ENCODE measurements at places on chromosomes 1 and 21. TPM values are rescaled to one million over a fixed set of nuclear protein-coding genes. Genes with fewer than 3 reads are reported as not detected.

CLCNKB gene
- polyA plus RNA-seq, result not detected

MTARC1 gene
- polyA plus RNA-seq, result 0.33 TPM

FNBP1L gene
- polyA plus RNA-seq, result 2.2 TPM

SLC6A17 gene
- polyA plus RNA-seq, result not detected

GRCh38 chr1:111372336-111372965, 55.1 kb downstream of the OVGP1 start:
- H3K36me3 ChIP-seq, result no peaks in the 10 kb centered on the region
- no peak overlapping the region for H3K27ac ChIP-seq
- H3K4me1 ChIP-seq, result no peaks in the 10 kb centered on the region
- H3K27me3 ChIP-seq, result no peaks in the 10 kb centered on the region

- no peaks in the 10 kb centered on the region for H3K36me3 ChIP-seq
- H3K4me1 ChIP-seq, result peaks cover 8% of the 10 kb centered on the region
- no peak overlapping the region for H3K27ac ChIP-seq
- peak; percentile 91 for DNase-seq
These were observed 17.3 kb downstream of the CRYBG2 start for GRCh38 chr1:26336477-26337205.

DNA sequence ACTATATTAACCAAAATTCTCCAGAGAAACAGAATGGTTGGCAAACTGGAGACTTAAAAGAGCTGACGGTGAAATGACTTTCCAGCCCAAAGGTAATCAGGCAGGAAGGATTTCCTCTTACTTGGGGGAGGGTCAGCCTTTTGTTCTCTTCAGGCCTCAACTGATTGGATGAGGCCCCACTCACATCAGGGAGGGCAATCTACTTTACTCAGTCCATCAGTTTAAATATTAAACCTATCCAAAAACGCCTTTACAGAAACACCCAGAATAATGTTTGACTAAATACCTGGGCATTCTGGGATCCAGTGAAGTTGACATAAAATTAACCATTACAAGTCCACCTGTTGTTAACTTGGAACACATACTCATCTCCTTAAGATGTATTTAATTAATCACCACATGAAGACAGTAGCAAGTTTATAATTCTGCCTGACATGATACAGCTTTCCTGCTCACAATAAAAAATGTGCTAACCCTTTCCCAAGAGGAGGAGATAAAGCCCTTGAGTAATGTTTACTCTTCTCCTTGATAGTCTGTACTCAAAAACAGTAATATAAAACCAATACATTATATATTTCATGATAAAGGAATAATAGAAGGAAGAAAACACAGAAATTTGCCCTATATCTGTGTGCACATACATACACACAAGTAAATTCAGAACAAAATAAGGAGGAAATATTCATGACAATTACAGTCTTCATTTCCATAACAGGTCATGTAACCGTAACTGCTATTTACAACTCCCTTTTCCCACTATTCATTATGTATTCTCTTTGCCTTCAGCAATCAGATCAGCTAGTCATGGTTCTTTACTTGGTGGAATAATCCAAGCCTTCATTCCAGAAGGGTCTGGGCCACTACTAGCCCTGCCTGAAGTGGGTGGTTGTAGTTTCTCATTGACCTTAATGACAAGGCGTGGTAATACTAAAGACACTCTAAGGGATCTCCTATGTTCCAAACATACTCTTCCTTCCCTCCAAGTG, 107.5 kb upstream of the RUNX1 start:
- H3K36me3 ChIP-seq, result no peaks in the 10 kb centered on the region
- H3K27me3 ChIP-seq, result no peaks in the 10 kb centered on the region
- no peaks in the 10 kb centered on the region for H3K4me1 ChIP-seq
- no peak overlapping the region for H3K4me3 ChIP-seq
- H3K27ac ChIP-seq, result no peak overlapping the region
- DNase-seq, result no peak

DNA sequence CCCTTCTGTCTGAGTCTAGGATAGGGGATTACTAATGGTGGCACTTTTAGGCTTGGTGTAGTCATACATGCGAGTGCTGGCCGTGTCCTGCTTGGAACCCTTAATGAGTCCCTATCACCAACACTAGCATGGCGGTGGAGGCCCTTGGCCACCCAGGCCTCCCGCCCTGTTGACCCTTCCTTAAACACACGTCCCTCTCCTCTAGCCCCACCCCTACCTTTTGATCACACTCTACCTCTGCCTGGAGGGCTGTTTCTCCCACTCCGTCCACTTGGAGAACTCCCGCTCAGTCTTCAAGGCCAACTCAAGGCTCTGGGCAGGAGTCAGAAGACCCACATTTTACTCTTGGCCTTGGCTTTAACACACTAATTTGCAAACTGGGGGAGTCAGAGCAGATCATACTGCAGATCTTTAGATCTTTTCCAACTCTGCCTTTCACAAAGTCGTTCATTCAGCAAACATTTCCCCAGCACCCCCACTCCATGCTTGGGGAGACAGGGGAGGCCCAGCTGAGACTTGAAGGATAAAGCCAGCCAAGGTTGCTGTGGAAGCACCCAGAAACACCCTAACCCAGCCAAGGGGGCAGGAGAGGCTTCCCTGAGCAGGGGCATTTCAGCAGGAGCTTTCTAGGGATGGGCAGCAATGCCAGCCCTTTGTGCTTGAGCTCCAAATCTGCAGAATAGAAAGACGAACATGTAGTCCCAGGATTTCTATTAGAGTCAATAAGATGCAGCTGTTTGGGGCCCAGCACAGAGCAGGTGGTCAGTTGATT, 1.9 kb downstream of the PODN start:
- no peak overlapping the region for H3K27ac ChIP-seq
- no peak for DNase-seq
- no peak overlapping the region for H3K4me3 ChIP-seq
- H3K36me3 ChIP-seq, result no peaks in the 10 kb centered on the region

- peak overlapping the region; percentile 59 for H3K27ac ChIP-seq
- H3K4me1 ChIP-seq, result peaks cover 49% of the 10 kb centered on the region
- H3K36me3 ChIP-seq, result peaks cover 26% of the 10 kb centered on the region
- H3K4me3 ChIP-seq, result peak overlapping the region; percentile 58
- H3K27me3 ChIP-seq, result no peaks in the 10 kb centered on the region
These were observed 50.0 kb upstream of the BOLA1 start for GRCh38 chr1:149849111-149849946.

DNA sequence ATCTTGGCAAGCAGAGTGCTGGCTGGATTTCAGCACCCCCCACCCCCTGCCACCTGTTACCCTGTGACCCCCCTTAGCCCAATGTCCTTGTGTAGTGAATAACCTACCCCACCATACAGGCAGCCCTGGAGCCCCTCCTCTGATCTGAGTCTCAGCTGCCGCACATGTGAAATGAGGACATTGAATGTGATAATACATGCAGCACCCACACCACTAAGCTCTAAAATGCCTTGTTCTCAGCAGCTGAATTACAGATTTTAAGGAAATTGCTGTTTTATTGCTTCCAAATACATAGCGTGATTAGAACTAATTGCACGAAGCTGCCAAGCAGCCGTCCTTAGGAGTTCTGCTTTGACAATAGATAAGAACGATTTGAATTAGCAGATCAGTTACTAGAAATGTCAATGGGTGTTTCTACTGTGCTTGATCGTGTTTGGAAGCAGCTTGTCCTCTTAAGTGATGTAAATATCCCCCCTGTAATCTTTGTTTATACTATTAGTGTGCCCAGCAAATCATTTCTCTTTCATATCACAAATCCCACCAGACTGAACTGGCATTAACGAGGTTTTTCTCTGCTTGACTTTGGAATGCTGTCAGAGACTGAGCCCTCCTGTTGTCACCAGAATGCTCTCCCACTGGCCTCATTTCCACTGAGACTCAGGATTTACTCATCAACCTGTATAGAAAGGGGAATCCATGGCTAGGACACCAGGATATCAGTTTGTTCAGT, 4.9 kb downstream of the SLAMF8 start:
- peaks cover 8% of the 10 kb centered on the region for H3K27me3 ChIP-seq
- no peak overlapping the region for H3K27ac ChIP-seq

- H3K27ac ChIP-seq, result no peak overlapping the region
- H3K27me3 ChIP-seq, result no peaks in the 10 kb centered on the region
- no peak overlapping the region for H3K4me3 ChIP-seq
- DNase-seq, result no peak
- H3K36me3 ChIP-seq, result no peaks in the 10 kb centered on the region
- peaks cover 21% of the 10 kb centered on the region for H3K4me1 ChIP-seq
These were observed 2.0 kb downstream of the MTX1 start for GRCh38 chr1:155210314-155211104.

- H3K27ac ChIP-seq, result no peak overlapping the region
- no peak overlapping the region for H3K4me3 ChIP-seq
- no peaks in the 10 kb centered on the region for H3K36me3 ChIP-seq
- H3K27me3 ChIP-seq, result no peaks in the 10 kb centered on the region
- no peak for DNase-seq
- H3K4me1 ChIP-seq, result no peaks in the 10 kb centered on the region
These were observed 31.6 kb downstream of the FMO4 start for GRCh38 chr1:171345536-171345935.

GRCh38 chr1:47572731-47573430, 135.0 kb downstream of the FOXD2 start:
- DNase-seq, result no peak
- H3K4me1 ChIP-seq, result no peaks in the 10 kb centered on the region
- no peaks in the 10 kb centered on the region for H3K36me3 ChIP-seq
- H3K27me3 ChIP-seq, result no peaks in the 10 kb centered on the region

DNA sequence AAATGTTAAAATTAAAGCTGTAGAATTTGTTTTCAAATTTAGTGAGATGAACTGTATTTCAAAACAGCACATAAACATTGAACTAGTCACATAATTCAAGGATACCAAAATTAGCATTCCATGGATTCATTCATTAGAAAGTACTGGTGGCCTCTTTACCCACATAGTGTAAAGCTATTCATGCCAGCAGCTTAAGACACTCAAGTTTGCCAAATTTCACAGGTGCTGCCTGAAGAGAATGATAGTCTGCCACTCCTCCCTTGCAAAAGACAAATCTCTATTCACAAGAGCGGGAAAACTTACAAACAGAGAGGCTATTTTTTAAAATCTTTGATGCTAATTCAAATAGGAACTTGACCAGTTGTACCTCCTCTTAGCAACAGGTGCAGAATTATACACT, 337.0 kb downstream of the BRINP3 start:
- H3K27me3 ChIP-seq, result no peaks in the 10 kb centered on the region
- H3K36me3 ChIP-seq, result no peaks in the 10 kb centered on the region
- no peak for DNase-seq
- H3K27ac ChIP-seq, result no peak overlapping the region

DNA sequence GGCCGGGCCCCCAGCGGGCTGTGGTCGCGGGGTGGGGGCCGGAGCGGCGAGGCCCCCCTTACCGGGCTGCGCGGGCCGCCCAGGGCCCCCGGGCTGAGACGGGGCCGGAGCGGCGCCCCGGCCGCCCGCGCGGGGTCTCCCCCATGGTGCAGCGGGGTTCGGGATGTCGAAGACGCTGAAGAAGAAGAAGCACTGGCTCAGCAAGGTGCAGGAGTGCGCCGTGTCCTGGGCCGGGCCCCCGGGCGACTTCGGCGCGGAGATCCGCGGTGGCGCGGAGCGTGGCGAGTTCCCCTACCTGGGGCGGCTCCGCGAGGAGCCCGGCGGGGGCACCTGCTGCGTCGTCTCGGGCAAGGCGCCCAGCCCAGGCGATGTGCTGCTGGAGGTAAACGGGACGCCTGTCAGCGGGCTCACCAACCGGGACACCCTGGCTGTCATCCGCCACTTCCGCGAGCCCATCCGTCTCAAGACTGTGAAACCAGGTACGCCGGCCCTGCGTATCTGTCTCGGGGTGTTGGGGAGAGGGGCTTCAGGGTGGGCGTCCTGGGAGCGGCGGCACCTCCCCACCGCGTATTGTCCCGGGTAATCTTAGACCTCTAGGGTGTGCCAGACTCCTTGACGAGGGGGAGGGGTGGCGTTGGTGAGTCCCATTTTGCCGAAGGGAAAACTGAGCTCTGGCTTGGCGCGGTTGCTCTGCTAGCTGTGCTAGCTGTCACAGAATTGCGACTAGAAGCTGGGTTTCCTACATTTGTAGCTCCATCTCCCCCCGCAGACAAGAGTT, 745 bp downstream of the MAGI3 start:
- no peak overlapping the region for H3K27ac ChIP-seq
- peak; percentile 62 for DNase-seq
- H3K36me3 ChIP-seq, result no peaks in the 10 kb centered on the region

DNA sequence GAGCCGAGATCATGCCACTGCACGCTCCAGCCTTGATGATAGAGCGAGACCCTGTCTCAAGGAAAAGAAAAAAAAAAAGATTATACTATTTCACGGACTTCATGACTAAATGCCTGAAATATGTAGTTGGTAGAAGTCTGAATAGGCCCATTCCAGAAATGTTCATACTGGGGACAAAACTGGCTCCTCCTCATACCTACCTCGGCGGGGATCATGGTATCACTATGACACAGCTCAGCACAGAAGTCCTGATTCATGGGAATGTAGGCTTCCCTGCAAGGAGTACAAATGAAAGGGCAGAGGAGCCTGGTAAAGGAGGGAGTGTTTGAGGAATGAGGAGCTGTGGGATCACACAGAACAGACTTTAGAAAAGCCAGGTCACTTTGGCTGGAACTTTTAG, 5.0 kb downstream of the SPATA46 start:
- H3K27me3 ChIP-seq, result no peaks in the 10 kb centered on the region
- H3K36me3 ChIP-seq, result no peaks in the 10 kb centered on the region
- no peaks in the 10 kb centered on the region for H3K4me1 ChIP-seq
- H3K4me3 ChIP-seq, result no peak overlapping the region
- no peak overlapping the region for H3K27ac ChIP-seq

DNA sequence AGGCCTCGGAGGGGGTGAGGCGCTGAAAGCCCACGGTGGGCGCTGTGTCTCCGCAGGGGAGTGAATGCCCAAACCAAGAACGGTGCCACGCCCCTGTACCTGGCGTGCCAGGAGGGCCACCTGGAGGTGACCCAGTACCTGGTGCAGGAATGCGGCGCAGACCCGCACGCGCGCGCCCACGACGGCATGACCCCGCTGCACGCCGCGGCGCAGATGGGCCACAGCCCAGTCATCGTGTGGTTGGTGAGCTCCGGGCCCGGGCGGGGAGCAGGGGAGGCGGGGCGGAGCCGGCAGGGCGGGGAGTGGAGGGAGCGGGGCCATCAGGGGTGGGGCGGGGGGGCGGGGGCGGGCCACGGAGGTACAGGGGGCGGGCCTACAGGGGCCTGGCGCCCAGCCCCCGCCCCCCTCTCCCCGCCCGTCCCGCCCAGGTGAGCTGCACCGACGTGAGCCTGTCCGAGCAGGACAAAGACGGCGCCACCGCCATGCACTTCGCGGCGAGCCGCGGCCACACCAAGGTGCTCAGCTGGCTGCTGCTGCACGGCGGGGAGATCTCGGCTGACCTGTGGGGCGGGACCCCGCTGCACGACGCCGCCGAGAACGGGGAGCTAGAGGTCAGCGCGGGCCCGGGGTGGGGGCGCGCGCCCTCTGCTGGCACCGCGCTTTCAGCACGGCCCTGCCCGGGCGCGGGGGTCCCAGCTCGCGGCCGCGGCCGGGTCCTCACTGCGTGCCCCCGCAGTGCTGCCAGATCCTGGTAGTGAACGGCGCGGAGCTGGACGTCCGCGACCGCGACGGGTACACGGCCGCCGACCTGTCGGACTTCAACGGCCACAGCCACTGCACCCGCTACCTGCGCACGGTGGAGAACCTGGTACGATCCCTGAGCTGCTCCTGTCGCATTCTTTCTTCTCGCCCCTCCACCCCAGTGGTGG, 15.9 kb downstream of the ESPN start:
- DNase-seq, result peak; percentile 65
- no peaks in the 10 kb centered on the region for H3K36me3 ChIP-seq
- peaks cover 5% of the 10 kb centered on the region for H3K4me1 ChIP-seq
- no peak overlapping the region for H3K27ac ChIP-seq
- peaks cover 23% of the 10 kb centered on the region for H3K27me3 ChIP-seq
- no peak overlapping the region for H3K4me3 ChIP-seq

GRCh38 chr1:16162163-16162822, 6.4 kb upstream of the EPHA2 start:
- H3K36me3 ChIP-seq, result no peaks in the 10 kb centered on the region
- no peaks in the 10 kb centered on the region for H3K27me3 ChIP-seq
- DNase-seq, result peak; percentile 49
- no peak overlapping the region for H3K27ac ChIP-seq
